ENCODE measurements at places on chromosomes 7 and 10.

DNA sequence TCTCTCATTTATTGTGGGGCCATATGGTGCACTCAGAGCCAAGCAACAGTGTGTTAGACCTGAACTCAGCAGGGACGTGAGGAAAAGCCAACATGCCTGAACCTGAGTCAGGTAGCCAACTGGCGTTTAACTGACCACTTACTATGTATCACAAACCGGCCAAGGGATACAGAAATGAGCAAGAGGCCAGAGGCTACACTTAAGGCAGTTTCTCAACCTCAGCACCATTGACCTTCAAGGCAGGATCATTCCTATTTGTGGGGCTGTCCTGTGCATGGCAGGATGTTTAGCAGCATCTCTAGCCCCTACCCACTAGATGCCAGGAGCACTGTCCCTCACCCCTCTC, 103.5 kb upstream of the NANOS1 start:
- DNase-seq, result no peak

- no peak for DNase-seq
Measured at GRCh38 chr10:43265799-43266721, 805 bp downstream of the RASGEF1A start.

GRCh38 chr10:133258818-133259601, 17.7 kb downstream of the ADAM8 start:
- DNase-seq, result no peak

DNA sequence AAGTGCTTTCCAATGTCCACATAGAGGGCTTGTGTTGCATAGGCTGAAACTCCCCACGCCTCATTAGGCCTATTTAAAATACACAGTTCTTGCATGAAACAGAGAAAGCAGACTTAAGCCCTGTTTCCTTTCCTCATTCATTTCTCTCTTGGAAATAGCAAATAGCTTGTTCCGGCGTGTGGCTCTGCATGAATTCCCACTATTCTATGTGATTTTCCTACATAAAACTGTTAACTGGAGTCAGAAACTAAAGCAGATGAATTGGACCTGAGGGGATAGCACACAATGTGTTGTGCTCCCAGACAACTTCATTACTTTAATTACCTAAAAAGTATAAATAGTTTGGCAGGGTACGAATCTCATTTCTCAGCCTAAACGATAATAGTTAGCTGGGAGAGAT, 981.5 kb downstream of the SORCS1 start:
- no peak for DNase-seq

- DNase-seq, result no peak
Measured at GRCh38 chr7:99540542-99540941, 11.4 kb downstream of the FAM200A start.

GRCh38 chr7:46484906-46485305, 563.8 kb upstream of the IGFBP3 start:
- DNase-seq, result no peak

GRCh38 chr7:132696332-132696731, 120.1 kb upstream of the PLXNA4 start:
- DNase-seq, result no peak

- DNase-seq, result no peak
Measured at GRCh38 chr10:74922921-74923320, 96.5 kb downstream of the KAT6B start.

DNA sequence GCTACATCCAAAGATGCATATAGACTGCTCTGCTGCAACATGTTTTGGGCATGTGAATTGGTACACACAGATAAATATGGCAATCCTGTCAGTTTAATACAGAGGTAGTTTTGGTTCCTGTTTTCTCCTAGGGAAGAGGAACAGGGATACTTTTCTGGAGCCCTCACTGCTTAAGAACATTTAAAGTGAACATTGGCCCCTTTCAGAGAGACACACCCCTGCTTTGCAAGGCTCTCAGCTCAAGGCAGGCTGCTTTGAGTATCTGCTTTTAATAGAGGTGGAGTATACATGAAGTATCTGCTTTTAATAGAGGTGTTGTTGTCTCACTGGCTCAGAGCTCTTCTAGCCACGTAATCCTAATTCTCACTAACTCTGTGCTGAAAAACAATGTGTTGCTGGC, 38.9 kb downstream of the CYP51A1 start:
- DNase-seq, result no peak

GRCh38 chr10:7046615-7047014, 364.2 kb downstream of the SFMBT2 start:
- DNase-seq, result no peak

DNA sequence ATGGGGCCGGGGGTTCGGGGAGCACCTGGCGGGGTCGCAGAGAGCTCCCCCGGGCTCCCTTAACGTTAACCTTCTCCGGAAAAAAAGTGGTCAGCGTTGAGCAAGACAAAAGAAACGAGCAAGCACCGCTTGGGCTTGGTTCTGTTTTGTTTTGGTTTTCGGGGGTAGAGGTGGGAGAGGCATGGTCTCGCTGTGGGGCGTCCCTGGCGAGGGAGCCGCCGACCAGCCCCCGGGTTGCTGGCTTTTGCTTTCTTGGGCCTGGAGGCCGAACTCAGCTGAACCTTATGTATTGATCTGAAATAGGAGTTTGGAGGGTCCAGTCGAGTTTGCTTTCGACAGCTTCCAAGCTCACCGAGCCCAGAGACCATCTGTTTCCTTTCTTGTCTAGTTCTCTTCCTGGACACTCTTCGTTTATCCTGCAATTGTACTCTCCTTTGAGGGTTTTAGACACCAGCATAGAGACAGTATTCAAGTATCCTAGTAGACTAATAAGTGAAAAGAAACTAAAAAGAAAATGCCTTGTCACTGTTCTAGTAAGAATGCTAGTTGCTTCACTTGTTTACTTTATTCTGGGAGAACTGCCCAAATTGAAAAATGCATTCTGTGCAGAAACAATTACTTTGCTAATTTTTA, 980 bp downstream of the FHIP2A start:
- peak; percentile 44 for DNase-seq

DNA sequence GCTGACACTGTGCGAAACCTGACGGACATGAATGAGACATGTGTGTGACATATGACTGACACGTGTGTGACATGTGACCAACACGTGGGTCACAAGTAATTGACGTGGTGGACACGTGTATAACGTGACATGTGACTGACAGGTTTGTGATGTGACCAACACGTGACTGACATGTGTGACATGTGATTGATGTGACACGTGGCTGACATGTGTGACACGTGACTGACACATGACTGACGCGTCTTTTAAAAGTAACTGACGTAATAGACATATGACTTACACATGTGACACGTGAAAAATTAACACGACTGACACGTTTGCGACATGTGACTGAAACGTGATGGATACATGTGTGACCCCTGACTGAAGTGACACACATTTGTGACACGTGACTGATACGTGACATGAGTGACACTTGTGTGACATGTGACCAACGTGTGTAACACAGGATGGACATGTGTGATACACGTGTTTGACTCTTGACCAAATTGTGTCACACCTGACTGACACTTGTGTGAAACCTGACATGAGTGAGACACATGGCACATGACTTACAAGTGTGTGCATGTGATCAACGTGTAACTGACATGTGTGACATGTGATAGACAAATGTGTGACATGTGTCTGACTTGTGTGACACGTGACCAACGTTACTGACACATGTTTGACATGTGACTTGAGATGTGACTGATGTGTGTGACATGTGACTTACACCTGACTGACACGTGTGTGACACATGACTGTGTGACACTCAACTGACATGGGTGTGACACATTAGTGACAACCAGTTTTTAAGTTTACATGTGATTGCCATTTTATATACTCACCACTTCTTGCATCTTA, 56.9 kb downstream of the ZNF92 start:
- DNase-seq, result no peak

GRCh38 chr10:33674986-33675599, 340.6 kb upstream of the NRP1 start:
- no peak for DNase-seq

Measured in left renal pelvis (tissue), 4 donors.